ENCODE measurements at places on chromosomes 3 and 15.

DNA sequence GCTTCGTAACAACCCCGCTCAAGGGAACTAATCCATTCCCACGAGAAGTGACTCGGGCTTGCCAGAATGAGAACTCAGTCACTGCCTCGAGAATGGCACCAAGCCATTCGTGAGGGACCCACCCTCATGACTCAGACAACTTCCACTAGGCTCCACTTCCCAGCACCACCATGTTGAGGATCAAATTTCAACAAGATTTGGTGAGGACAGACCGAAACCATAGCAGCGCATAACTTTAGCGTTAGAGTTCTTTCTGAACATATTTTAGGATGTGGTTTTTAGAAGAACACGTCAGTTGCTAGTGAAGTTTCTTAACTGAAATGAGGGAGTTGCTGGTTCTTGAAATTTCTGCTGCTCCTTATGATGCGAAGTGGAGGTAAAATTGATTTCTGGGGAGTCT is 13.5 kb downstream of the PTPRG start:
- no peak for DNase-seq

DNA sequence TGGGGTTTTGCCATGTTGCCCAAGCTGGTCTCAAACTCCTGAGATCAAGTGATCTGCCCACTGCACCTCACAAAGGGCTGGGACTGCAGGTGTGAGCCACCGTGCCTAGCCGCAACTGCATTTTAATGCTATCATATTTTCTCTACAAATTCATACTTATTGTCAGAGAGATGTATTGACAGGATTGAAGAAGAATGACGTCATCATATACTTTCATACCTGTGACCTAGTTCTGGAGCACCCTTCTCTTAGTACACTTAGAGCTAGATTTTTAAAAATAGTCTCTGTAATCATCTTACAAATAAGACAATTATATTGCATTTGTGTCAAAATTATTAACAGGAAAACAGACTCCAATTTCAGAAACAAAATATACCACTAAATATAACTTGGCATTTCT is 242.8 kb upstream of the PDZRN3 start:
- DNase-seq: no peak

GRCh38 chr3:188400494-188401243 is 246.7 kb downstream of the LPP start:
- DNase-seq: no peak

DNA sequence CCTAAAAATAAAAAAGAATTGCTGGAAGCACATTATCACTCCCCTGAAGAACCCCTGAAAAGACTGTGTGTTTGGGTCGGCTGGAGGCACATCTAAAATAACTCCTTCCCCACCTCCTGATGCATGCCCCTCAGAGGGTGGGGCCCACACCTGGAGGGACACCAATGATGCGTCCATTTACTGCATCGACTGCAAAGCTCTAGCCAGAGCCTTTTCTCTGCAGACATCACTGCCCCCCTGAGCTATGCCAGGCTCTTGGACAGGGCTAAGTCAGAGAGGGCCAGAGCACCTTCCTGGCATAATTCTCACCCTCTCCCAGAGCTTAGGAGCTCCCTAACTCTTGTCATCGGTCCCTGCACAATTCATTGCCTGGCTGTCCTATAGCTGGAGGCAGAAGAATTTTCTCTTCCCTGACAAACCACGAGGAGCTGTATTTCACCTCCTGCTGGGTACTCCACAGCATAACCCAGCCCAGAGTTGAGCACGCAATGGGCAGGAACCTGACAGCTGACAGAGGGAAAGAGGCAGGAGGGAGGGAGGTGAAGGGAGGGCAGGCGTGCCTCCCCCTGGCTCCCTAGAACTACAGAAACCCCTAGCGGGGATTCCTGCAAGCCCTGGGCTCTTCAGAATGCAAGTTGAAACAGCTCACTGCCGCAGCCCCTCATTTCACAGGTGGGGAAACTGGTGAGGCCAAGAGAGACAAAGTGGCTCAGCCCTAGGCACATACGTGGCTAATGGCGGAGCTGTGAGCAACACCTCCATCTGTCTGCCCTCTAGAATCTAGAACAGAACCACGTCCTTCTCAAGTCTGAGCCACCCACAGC is 46.6 kb downstream of the XXYLT1 start:
- no peak for DNase-seq

DNA sequence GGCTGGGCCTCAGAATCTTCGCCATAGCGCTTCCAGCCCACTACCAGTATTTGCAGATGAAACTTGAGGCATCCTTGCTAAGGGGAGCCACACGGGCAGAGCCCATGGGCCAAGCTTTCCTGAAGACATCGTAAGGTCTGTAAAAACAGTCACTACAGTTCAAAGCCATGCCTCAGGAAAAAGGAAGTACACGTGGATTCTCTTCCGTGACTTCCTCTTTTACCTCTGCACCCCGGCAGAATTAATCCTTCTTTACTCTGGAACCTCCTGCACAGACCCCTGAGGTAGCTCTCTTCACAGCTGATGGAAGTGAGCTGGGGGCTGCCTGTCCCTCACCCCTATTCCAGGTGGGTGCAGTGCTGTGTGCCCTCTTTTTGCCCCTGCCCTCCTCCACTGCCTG is 129.2 kb downstream of the CHDH start:
- DNase-seq: no peak

GRCh38 chr15:99486371-99487336 is 79.1 kb upstream of the MEF2A start:
- DNase-seq: no peak

DNA sequence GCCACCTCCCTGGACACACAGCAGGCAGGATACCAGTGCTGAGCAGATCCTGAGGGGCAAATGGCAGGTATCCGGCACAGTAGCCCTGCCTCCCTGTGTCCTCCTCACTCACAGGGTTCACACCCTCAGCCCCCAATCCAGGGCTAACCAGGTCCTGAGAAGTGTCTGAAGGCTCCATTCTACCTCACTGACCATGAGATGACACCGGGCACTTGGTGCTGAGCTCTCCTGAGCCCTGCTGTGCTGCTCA is 115.4 kb upstream of the ATP2B2 start:
- no peak for DNase-seq

- DNase-seq: no peak
These were observed 141.3 kb upstream of the PROK2 start for GRCh38 chr3:71926262-71926600.

GRCh38 chr3:170062068-170062467 is 24.3 kb downstream of the GPR160 start:
- DNase-seq: no peak

GRCh38 chr3:179842061-179842460 is 189.2 kb downstream of the USP13 start:
- no peak for DNase-seq
